ENCODE measurements at places on chromosomes 5 and 9.
A peak's percentile ranks its signal among the peaks of the same experiment; 100 is the strongest.

GRCh38 chr5:7330256-7330655 lies 65.7 kb upstream of the ADCY2 start:
- no peak for DNase-seq

GRCh38 chr9:123616707-123617106 lies 260.7 kb downstream of the CRB2 start:
- DNase-seq = no peak

DNA sequence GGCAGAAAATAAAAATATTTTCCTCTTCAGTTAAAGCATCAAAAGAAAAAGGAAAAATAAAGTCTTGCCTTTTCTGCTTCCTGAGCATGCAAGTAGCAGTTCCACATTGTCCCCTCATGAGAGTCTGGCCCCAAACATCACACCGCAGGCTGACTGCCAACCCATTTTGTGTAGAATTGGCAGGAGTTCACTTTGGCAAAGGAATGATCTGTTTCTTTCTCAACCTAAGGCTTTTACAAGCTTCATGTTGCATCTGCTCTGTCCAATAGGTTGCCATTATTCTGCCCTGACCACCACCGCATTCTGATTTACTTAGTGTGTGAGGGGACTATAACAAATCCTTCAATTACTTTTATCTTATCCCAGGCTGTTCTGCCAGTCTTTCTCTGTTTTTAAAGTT lies 249.5 kb downstream of the ISL1 start:
- no peak for DNase-seq

GRCh38 chr9:2623288-2624050 lies 1.9 kb downstream of the VLDLR start:
- DNase-seq = peak; percentile 7

- DNase-seq = no peak
Measured at GRCh38 chr9:121325387-121325786, 44.7 kb downstream of the STOM start.
